ENCODE measurements at places on chromosomes 11 and 22. TPM values are rescaled to one million over a fixed set of nuclear protein-coding genes. Genes with fewer than 3 reads are reported as not detected.

SPDYC gene
- not detected for total RNA-seq

- no peaks in the 10 kb centered on the region for H3K27me3 ChIP-seq
- H3K36me3 ChIP-seq, result peaks cover 70% of the 10 kb centered on the region
- DNase-seq, result peak; percentile 95
- no peak overlapping the region for H3K4me3 ChIP-seq
- peaks cover 5% of the 10 kb centered on the region for H3K4me1 ChIP-seq
- H3K27ac ChIP-seq, result no peak overlapping the region
Measured at GRCh38 chr22:50218996-50219727, 18.4 kb downstream of the SELENOO start.

DNA sequence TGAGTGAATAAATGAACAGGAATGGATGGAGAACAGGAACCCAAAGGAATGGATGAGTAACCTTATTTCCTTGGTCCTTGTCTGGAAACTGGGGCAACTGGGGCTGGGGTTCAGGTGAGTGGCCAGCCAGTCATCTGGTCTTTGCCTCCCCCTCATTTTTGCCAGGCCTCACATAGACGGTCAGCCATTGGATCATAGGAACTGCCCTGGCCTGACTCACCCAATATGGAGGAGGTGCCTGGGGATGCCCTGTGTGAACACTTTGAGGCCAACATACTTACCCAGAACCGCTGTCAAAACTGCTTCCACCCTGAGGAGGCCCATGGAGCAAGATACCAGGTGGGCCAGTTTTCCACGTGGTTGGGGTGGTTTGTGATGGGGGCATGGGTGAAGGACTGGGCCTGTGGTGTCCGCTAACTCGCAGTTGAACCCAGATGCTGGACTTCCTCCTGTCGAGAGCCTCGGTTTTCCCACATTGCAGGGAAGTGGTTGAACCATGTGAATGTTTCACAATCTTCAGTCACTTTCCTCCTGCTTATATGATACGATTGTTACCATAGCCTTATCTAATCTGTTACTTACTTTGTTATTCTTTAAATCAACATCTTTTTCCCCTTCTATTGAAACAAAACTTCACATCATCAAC lies 4.4 kb downstream of the TRIOBP start:
- no peak overlapping the region for H3K4me3 ChIP-seq
- H3K27me3 ChIP-seq, result no peaks in the 10 kb centered on the region
- H3K27ac ChIP-seq, result no peak overlapping the region
- peaks cover 10% of the 10 kb centered on the region for H3K4me1 ChIP-seq
- DNase-seq, result no peak

DNA sequence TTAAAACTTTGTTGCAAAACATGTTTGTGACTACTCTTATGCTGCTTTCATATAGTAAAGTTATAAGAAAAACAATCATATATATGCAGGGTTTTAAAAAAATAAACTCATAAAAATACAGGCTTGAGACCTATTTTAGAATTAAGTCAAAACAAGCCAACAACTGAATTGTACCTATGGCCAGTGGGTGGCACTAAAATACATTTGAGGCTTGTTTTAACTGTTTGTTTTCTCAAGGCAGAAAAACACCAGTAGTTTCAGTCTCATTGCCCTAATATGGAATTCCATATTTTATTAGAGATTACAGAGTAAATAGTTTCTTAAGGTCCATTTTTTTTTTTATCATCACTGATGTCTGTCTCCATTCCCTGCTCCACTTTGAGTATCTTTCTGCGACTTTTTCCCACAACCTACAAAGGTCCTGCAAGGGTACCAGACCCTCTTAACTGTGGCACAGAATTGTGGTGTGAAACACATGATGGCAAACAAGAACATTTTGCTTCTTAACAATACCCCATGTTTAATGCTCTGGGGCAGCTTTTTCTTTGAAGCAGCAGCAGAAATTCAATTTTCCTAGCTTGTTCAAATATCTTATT lies 8.5 kb upstream of the CCDC89 start:
- H3K4me1 ChIP-seq, result no peaks in the 10 kb centered on the region
- H3K36me3 ChIP-seq, result no peaks in the 10 kb centered on the region
- no peak overlapping the region for H3K27ac ChIP-seq
- DNase-seq, result no peak
- H3K27me3 ChIP-seq, result no peaks in the 10 kb centered on the region
